ENCODE measurements at places on chromosomes 5 and 9.

DNA sequence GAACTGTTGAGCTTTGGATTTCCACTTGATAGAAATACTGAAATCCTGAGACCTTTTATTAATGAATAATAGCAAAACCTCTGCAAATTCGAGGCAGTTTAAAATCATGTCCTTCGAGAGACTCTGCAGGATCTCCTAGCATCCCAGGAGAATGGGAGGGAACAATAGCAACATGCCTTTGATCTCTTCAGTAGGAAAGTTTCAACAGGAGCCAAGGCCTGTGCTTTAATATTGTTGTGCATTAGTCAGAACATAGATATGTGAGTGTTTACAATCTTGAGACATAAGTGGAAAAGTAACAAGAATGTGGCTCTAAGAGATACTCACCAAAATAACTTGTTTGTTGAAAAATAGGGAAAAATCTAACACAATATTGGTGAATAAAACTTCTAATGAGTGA, 83.3 kb upstream of the LHFPL2 start:
- DNase-seq, result no peak

DNA sequence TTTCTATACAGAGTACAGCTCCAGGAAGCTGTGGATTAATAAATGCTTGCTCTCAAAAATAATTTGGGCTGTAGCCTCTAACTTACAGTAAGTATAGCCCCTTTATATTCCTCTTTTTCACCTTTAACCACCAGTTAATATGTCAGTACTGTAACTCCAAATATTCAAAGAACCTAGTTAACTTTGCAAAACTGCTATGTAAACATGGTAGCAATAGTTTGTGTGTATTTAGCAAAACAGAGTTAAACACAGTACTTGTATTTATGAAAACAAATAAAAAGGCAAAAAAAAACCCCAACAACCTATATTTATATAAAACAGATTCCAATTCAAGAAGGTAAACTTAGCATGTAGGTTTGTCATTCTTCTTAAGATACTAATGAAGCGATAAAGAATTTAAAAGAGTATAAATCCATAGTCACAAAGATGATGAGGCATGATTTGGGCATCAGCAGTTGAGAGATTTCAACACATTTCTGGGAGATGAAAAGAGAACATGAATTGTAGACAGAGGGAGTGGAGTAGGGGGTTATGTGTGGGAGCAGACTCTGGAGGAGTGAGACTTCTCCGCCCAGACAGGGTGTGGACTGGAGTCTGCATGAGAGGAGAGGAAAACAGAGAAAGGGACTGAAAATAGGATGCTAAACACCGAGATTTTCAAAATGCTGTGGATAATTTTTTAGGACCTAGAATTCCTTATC, 47.0 kb upstream of the F2RL1 start:
- no peak for DNase-seq

GRCh38 chr9:113620377-113621161, 157.0 kb downstream of the RGS3 start:
- DNase-seq, result no peak

GRCh38 chr5:132817011-132817410, 3.9 kb downstream of the SOWAHA start:
- no peak for DNase-seq

- DNase-seq, result no peak
Measured at GRCh38 chr5:60993425-60993824, 48.4 kb downstream of the NDUFAF2 start.

DNA sequence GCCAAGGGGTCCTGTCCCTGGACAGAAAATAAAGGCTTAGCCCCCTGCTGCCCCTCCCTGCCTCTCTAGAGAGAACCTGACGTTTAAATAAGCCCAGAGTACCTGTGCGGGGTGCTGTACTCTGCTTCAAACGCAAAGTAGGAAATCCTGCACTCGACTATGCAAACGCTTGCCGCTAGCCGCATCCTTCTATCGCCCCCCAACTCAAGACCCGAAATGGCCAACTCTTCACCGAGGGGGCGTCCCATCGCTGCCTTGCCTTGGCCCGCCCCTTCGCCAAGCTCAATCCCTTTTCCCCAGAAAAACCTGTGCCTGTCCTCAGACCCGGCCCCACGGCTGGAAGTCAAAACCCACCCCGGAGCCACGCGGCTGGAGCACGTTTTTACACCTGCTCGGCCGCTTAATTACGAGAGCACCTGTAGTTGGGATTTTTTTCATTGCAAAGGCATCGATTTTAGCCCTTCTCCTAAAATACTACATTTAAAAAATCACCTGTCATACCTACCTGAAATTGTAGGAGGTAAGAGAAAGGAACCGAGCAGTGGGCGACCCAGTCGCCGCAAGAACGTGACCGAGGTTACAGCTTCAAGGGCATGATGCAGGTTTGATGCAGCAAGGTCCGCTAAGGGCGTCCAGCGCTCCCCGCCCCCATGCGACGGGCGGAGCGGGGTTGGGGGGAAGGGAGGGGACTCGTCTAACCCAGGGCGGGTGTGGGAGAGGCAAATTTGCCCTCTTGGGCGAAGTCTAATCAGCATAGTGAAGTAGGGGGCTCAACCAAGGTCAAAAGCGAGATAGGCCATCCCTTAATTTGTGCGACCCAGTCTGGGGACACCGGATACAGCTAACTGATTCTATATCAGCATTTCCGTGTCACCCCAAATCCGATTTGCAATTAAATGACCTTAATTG, 3.5 kb downstream of the ELAVL2 start:
- no peak for DNase-seq

- DNase-seq, result no peak
Measured at GRCh38 chr5:606526-607399, 5.4 kb upstream of the CEP72 start.

GRCh38 chr9:89865981-89866380, 261.2 kb downstream of the GADD45G start:
- no peak for DNase-seq

GRCh38 chr9:131853434-131853833, 113.6 kb upstream of the RAPGEF1 start:
- no peak for DNase-seq

GRCh38 chr5:180390441-180391190, 37.5 kb upstream of the GFPT2 start:
- DNase-seq, result no peak

GRCh38 chr9:128333451-128333869, 6.9 kb upstream of the SLC27A4 start:
- no peak for DNase-seq

DNA sequence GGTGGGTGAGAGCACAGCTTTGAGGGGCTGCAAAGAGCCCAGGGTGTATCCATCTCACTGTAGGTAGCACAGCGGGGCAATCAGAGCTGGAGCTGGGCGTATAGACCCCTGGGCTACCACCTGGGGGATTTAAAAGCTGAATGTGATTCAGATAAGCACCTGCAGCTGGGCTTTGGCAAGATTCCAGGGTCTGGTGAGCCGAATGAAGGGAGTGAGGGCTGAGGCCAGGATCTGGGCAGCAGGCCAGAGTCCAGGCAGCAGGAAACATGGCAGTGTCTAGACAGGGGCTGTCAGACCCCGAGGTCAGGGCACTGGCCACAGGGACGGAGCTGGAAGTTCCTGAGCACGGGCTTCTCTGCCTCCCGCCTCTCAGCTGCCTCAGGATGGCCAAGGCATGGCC, 8.7 kb downstream of the ASS1 start:
- no peak for DNase-seq

DNA sequence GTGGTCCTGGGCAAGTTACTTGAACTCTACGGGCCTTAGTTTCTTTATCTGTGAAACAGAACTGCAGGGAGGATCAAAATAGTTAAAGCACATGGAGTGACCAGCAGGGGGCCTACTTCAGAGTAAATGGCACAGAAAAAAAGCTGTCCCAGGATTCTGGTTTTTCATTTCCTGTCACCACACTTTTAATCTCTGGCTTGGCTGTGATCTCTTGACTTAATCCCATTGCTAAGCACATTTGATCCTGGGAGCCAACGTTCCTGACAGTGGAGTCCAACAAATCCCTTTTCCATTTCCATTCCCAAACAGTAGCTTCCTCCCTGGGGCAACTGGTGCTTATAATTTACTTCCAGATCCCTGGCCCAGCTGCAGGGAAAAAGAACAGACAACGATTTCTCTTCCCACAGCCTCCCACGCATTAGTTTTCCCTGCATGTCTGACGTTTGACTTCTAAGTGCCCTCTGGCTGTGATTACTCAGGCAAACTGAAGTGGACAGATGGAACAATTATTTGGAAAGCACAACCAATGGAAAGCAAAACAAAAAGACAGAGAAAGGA, 136.5 kb upstream of the STK32A start:
- DNase-seq, result no peak

GRCh38 chr5:81850501-81851357, 99.8 kb upstream of the SSBP2 start:
- DNase-seq, result no peak

- DNase-seq, result no peak
Measured at GRCh38 chr9:32603914-32604852, 31.2 kb upstream of the NDUFB6 start.

DNA sequence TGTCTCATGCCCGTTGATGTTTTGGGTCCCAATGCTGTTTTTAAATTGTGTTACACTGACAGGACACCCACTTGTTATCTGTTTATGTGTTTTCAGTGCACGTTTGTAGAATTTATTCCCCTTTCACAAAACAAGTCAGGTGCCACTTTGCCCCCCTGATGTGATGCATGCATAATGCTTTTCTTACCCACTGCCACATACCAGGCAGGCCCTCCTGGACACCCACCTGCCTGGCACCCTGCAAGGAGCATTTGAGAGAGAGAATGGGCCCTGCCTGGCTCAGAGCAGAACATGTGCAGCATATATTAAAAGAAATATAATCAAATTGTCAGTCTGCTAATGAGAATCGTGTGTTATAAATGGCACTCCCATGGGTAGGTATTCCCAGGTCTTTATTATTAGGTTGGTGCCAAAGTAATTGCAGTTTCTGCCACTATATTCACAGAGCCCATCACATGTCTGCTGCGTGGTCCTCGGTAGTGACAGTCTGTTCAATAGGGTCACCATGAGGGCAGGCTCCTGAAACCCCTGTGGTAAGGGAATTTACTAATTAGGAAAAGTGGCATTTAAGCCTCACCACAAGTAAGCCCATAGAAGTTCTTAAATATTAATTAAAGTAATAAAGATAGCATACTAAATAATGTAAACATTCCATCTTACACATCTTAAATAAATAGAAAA, 52.2 kb upstream of the CKMT2 start:
- no peak for DNase-seq

- DNase-seq, result no peak
Measured at GRCh38 chr9:93082841-93083411, 13.1 kb upstream of the CARD19 start.

- DNase-seq, result no peak
Measured at GRCh38 chr5:64838376-64838775, 69.6 kb downstream of the CWC27 start.

DNA sequence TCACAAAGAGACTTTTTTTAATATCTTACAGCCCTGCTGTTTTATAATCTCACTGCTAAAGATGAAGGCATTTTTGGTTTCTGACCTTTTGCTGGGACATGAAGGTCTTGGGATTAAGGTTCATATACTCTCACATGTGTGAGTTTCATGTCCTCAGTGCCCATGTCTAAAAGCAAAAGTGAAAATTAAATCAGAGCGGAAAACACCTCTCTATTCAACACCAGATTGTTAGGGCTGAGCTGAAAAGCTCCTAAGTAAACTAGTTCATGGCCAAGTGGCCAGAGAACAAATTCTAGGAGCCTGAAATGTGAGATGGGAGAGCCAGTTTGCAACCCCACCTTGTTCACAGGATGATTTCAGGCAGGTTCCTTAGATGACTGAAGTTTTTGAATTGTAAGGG, 110.9 kb downstream of the GRIA1 start:
- DNase-seq, result no peak

DNA sequence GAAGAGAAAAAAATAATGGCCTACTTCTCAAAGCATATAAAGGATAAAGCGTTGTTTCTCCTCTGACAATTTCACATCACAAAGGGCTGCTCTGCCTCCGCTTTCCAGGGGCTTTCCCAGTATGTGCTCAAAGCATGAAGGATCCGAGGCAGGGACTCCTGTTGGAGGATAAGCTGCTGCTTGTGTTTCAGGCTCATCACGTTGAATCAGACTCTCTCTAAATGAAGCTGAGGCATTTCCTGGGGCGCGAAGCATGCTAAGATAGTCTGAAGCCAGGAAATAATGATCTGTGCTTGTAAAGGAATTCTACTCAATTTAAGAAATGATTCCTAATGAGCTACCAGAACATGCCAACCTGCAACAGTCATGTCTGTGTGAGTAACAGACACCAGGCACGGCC, 97.5 kb downstream of the MARCHF11 start:
- no peak for DNase-seq

GRCh38 chr9:132390966-132391365, 15.7 kb downstream of the TTF1 start:
- no peak for DNase-seq

- DNase-seq, result no peak
Measured at GRCh38 chr9:136051837-136052471, 43.1 kb downstream of the NACC2 start.

GRCh38 chr9:19934301-19934871, 145.5 kb upstream of the SLC24A2 start:
- DNase-seq, result no peak

GRCh38 chr5:72179816-72180440, 72.7 kb downstream of the MAP1B start:
- no peak for DNase-seq

DNA sequence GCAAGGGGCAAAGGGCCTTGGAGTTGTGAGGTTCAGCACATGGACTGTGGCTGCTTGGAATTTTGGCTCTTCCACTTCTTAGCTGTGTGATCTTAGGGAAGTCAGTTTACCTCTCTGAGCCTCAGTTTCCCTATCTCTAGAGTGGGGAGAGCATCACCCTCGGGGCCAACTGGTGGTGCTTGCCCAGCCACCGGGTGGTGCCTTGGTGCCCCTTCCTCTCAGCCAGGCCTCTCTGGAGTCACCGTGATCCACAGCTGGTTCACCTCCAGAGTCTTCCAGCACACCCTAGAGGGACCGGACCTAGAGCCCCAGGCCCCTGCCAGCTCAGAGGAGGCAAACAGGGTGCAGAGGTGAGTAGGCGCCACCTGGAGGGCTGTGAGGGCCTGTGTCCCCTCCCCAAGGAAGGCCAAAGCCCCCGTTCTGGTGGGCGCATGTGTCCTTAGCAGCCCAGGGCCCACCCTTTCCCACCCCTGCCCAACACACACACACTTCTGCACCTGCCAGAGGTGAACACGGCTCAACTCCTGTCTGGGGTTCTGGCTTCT, 7.7 kb downstream of the ADGRD2 start:
- no peak for DNase-seq

GRCh38 chr9:84325347-84325973, 15.1 kb downstream of the SLC28A3 start:
- DNase-seq, result no peak

DNA sequence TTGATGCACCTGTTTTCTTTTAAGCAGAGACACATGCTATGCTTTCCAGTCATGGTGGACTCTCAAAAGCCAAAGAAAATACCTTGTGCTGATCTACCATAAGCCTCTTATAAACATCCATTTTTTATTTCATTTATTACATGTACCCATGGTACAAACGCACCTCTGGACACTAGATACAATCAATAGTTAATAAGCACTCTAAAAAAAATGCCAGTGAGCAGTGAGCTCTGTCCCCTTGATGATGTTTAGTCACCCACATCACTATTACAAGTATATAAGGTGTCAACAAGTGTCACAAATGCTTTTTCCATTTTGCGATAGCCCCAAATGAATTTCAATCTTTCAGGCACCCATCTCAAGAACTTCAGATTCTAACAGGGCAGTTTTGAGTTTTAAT, 5.9 kb downstream of the KLF4 start:
- DNase-seq, result no peak

GRCh38 chr9:24257726-24258125, 288.0 kb downstream of the IZUMO3 start:
- no peak for DNase-seq

All from stimulated activated CD8-positive, alpha-beta memory T cell treated with anti-CD3 and anti-CD28 coated beads, Interleukin-2, amount 100 ng/mL, for 1 hour (primary cell).